ENCODE measurements at places on chromosomes 5 and 9.
A peak's percentile ranks its signal among the peaks of the same experiment; 100 is the strongest.

GRCh38 chr9:6925836-6926235 is 168.1 kb downstream of the KDM4C start:
- DNase-seq = no peak

- DNase-seq = no peak
Measured at GRCh38 chr9:78242041-78242440, 6.2 kb downstream of the CEP78 start.

GRCh38 chr5:161314033-161314432 is 232.5 kb downstream of the GABRB2 start:
- DNase-seq = no peak

DNA sequence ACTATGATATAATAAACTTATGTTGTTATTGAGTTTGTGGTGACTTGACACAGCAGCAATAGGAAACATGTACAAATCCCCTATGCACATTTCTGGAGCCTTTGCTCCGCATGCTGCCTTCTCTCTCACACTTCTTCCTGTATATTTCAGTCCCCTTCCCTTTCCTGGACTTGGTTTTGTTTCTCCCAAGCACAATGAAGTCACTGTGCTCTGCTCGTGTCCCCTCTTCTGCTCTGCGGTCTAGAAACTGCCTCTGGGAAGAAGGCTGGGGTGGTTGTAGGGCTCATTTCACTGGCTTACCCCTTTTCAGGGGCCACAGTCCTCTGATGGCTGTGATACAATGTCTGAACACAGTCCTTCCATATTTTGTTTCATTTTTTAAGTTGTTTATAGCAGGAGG is 15.7 kb upstream of the FGD3 start:
- no peak for DNase-seq

DNA sequence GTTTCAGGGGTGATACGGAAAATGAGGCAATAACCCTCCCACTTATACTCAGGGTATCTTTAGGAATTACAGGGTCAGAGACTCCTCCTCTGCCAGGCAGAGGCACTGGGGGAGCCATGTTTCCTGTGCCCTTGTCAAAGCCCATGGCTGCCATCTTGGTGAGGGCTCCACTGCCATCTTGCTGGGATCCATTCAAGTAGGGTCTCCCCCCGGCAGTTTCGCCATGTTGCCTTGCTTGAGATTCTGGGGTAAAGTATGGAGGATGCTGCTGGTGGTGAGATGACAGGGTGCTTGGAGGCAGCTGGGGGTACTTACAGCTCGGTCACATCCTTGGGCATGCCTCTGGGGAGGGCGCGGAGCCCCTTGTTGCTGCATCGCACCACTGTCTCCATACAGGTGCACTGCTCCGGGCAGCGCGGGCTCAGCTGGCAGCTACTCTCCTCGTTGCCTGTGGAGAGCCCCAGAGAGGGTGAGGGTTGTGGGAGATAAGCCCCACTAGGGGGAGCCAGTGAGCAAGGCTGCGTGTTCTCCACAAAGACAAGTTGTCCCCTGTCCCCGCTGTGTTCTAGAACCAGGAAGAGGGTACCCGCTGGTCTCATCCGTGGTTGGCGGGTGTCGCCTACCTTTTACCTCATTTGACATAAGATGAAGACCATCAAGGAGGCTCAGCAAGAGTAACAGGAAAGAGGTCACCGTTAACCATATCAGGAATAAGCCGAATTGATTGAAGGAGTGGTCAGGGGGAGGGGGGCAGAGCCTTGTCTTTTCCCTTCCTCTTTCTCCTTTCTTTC is 169.0 kb upstream of the PANK3 start:
- DNase-seq = peak; percentile 13

DNA sequence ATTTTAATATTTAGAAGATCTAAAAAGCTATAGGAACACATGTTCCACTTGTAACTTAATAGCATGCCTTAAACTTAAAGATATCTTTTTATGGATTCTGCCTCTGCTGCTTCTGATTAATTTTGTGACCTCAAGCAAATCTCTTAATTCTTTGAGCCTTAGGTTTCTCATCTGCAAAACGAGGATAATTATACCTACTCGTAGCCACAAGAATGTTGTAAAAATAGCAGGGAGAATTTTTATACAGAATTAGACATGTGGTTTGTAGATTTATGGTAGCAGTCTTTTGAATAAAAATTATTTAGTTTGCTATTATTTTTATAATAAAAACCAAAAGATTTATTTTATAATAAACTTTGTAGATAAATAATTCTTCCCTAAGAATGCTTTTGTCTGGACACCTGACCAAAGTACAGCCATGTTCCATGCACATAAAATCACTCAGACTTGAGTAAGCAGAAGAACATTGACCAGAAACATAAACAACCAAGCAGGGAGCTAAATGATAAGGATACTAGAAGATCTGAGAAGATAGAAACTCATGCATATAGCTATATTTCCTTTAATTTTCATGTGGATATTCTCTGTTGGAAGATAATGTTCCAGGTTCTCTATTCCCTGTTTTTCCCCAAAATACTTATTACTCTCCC is 18.5 kb downstream of the C9orf85 start:
- DNase-seq = no peak

- DNase-seq = no peak
Measured at GRCh38 chr9:133242991-133243390, 32.0 kb downstream of the ABO start.

GRCh38 chr9:109349421-109349846 is 28.6 kb upstream of the EPB41L4B start:
- no peak for DNase-seq

GRCh38 chr9:113921396-113921925 is 45.4 kb downstream of the ZNF618 start:
- no peak for DNase-seq

- DNase-seq = no peak
Measured at GRCh38 chr9:77903666-77904285, 127.8 kb downstream of the GNAQ start.

- DNase-seq = no peak
Measured at GRCh38 chr5:35990941-35991611, at the start of gene UGT3A1. TSS of gene UGT3A1 (minus strand) at chr5:35991390. CDS start at chr5:35991240, 150 bp downstream.

DNA sequence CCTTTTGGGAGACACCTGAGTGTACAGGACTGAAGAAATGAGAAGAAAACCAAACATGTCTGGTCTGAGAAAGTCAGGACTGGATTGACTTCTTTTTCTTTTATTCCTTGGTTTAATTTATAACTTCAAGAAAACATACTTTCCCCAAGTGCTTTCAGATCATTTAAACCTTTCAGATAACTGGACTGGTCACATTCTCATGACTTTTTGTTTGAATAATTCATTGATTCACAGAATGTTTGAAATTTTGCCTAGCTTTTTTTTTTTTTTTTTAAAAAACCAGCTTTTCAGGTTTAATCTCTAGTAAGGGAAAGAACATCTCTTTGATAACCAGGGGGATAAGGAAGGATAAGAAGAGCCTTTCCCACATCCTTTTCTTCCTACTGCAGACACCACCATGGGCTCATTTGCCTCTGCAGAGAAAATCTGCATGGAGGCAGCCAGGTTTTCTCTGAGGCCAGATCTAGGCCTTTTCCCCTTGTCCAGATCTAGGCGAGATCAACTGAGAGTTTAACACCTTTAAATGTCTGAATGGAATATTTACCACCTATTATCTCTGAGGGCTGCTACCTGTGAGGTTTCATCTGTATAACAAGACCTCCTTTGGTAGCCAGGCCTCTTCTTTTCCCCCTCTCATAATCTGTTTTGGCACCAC is 45.0 kb upstream of the SLC28A3 start:
- no peak for DNase-seq

DNA sequence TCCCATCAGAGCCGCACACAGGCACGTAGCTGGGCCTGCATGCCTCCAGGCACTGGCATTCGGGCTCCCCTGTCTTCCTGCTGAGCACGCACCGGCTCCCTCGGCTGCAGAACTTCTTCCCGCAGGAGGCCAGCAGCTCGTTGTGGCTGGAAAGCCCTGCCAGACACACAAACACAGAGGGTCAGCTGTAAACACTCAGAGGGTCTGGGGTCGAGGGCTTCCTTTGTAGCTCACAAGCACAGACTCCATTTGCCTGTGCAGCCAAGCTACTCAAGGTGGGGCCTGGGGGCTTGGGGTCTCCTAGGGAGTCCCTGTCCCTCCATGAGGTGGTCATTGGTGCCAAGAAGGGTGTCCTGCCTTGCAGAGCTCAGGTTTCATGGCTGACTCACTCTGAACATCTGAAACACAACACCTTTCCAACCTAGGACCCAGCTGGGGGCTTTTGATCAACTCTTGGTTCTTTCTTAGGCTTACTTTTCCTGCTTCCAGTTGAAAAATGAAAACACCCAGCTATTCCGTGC is 211.4 kb downstream of the FSTL4 start:
- DNase-seq = no peak

Data from GM12864 (cell line).